ENCODE measurements at places on chromosomes 5 and 9. TPM values are rescaled to one million over a fixed set of nuclear protein-coding genes. Genes with fewer than 3 reads are reported as not detected.

Gene SYK
- total RNA-seq, result not detected

Gene BTNL3
- total RNA-seq, result not detected

Gene SPINK1
- not detected for total RNA-seq

Gene FGD3
- not detected for total RNA-seq

Gene TENT4A
- total RNA-seq, result 27.5 TPM

Gene ANKRD33B
- 6.0 TPM for total RNA-seq

Gene CCNO
- 0.13 TPM for total RNA-seq

Gene SLC6A3
- not detected for total RNA-seq

Gene ZBTB43
- total RNA-seq, result 9.4 TPM

Gene FST
- total RNA-seq, result 88.6 TPM

Gene KCTD16
- total RNA-seq, result 0.27 TPM

Gene FOXD4
- 0.27 TPM for total RNA-seq

Gene SH3RF2
- total RNA-seq, result 1.7 TPM

Gene SHOC1
- not detected for total RNA-seq

Gene CDKN2A
- 3.9 TPM for total RNA-seq

Gene FCN2
- total RNA-seq, result not detected

Gene LRRC19
- total RNA-seq, result not detected

Gene PCDHA7
- 0.07 TPM for total RNA-seq

Gene GFPT2
- 0.43 TPM for total RNA-seq

Gene F2R
- 213 TPM for total RNA-seq

Gene DNAH5
- total RNA-seq, result 0.13 TPM

Gene NOL6
- 35.7 TPM for total RNA-seq

Data from thoracic aorta endothelial cell (primary cell).